ENCODE measurements at places on chromosomes 3 and 15.

GRCh38 chr3:121724130-121724529 lies 25.4 kb downstream of the GOLGB1 start:
- no peak for DNase-seq

DNA sequence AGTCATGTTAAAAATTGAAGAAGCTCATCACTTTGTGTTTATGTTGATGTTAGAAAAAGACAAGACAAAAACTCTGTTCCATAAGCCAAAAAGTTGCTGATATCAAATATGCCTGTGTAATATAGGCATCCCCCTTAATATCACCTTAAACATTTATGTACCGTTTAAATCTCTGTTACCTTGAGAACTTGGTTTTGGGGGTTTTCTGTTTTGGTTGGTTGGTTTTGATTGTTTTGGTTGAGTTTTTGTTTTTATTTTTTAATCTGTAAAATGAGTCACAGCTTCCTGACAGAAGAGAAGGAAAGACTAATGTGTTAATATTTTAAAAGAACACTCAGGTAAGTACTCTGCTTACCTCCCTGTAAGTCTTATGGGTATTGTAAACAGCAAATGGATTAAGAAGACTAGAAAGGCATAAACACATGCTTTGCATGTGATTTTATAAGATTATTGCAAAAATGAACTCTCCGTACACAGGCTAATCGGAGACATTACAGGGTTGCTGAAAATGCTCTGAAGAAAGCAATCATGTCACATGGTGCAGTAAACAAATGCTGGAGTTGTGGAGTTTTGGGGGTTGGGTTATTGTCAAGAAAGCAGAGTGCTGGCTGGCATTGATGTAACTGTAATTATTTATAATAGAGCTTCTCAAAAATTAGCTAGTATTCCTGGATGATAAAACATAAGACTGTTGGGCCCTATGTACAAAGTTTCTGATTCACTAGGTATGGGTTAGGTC lies 69.5 kb upstream of the MBNL1 start:
- DNase-seq: no peak

- no peak for DNase-seq
Measured at GRCh38 chr15:60734851-60735250, 255.9 kb upstream of the ICE2 start.

GRCh38 chr3:161781381-161781780 lies 284.8 kb downstream of the OTOL1 start:
- no peak for DNase-seq

GRCh38 chr15:100308608-100309007 lies 33.2 kb downstream of the ADAMTS17 start:
- DNase-seq: no peak

DNA sequence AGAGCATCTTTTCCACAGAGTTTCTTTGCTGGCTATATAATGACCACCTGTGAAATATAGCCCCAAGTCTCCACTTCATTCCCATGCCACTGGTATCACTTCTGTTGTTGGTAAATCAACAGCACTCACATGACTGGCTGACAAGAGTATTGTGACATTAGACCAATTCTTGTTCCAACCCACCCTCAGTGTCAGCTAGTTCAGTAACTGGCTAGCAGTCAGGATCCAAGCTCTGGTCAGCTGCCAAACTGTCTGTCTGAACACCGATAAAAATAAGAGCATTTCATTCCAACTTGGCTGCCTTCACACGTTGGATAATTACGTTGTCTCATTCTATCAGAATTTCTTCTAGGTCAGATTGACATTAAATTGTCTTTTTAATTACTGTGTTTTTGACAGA lies 166.5 kb downstream of the USP13 start:
- no peak for DNase-seq

GRCh38 chr3:7393944-7394605 lies 533.2 kb downstream of the GRM7 start:
- DNase-seq: no peak

GRCh38 chr3:178673529-178673928 lies 137.3 kb downstream of the KCNMB2 start:
- DNase-seq: no peak

DNA sequence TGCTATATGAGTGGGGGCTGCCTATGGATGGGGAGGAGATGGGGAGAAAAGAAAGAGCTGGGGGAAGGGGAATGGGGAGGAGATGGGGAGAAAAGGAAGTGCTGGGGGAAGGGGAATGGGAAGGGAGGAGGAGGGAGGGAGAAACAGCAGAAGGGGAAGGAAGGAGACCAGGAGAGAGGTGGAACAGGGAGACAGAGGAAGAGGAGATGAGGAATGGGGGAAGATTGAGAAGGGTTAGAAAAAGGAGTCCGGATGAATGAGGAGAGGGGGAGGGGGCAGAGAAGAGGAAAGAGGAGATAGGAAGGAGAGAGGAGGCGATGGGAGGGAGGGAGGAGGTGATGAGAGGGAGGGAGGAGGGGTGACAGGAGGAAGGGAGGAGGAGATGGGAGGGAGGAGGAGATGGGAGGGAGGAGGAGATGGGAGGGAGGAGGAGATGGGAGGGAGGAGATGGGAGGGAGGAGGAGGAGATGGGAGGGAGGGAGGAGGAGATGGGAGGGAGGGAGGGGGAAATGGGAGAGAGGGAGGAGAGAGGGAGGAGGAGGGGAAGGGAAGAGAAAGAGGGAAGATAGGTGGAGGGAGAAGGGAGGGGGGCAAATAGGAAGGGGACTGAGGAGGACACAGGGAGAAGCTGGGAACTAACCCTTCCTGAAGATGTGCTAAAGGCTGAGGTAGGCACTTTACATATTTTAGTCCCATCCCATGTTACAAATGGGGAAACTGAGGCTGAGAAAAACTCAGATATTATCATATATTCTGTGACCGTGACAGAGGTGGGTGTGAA lies 6.6 kb upstream of the BCL2L10 start:
- no peak for DNase-seq

GRCh38 chr15:70439304-70439877 lies 324.0 kb downstream of the UACA start:
- DNase-seq: no peak

- no peak for DNase-seq
Measured at GRCh38 chr3:193241716-193242115, 694 bp downstream of the PLAAT1 start.

DNA sequence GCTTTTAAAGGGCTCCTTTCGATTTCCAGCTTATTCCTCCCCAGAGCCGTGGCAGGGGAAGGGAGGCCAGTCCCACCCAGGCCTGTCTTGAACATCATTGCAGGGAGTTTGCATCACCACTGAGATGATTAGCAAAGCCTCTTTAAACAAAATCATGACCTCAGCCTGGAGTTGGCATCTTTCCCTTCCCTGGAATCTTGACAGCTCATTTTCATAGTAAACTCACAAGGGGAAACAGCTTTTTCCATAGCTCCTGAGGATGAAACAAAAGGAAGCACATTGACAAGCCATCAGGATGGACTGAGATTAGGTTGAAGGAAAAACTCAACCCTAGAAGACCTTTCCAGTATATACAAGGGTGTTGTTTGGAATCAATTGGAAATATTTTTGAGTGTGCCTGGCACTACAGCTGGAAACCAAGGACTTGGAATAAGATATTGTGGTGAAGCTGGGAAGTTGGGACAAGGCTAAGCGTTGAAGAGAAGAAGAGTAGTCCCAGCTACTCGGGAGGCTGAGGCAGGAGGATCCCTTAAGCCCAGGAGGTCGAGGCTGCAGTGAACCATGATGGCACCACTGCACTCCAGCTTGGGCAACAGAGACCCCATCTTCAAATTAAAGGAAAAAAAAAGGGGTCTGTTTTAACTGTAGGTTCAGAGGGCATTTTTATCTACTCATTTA lies 3.1 kb upstream of the LARP6 start:
- DNase-seq: no peak

GRCh38 chr3:106309274-106309673 lies 440.5 kb upstream of the CBLB start:
- no peak for DNase-seq

GRCh38 chr15:58777107-58777506 lies 6.0 kb downstream of the MINDY2 start:
- no peak for DNase-seq

- no peak for DNase-seq
Measured at GRCh38 chr3:4409415-4409814, 57.7 kb downstream of the SUMF1 start.

GRCh38 chr15:98617328-98617980 lies 30.9 kb upstream of the IGF1R start:
- DNase-seq: no peak

DNA sequence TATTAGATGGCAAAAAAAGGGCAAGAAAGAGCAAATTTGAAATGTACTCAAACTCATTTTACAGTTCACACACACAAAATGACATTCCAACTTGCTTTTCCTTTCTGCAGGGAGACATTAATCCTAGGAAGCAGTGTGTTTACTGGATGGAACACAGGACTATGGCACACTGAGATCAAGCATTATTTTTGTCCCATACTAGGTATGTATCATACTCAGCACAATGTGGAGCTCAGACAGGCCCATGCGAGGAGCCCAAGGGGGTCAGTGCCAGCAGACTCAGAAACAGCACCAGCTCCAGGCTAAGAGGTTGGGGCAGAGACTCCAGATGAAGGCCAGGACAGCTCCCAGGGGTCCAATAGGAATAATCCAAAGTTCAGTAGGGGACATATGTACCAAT lies 30.8 kb upstream of the SLC35G2 start:
- DNase-seq: no peak

DNA sequence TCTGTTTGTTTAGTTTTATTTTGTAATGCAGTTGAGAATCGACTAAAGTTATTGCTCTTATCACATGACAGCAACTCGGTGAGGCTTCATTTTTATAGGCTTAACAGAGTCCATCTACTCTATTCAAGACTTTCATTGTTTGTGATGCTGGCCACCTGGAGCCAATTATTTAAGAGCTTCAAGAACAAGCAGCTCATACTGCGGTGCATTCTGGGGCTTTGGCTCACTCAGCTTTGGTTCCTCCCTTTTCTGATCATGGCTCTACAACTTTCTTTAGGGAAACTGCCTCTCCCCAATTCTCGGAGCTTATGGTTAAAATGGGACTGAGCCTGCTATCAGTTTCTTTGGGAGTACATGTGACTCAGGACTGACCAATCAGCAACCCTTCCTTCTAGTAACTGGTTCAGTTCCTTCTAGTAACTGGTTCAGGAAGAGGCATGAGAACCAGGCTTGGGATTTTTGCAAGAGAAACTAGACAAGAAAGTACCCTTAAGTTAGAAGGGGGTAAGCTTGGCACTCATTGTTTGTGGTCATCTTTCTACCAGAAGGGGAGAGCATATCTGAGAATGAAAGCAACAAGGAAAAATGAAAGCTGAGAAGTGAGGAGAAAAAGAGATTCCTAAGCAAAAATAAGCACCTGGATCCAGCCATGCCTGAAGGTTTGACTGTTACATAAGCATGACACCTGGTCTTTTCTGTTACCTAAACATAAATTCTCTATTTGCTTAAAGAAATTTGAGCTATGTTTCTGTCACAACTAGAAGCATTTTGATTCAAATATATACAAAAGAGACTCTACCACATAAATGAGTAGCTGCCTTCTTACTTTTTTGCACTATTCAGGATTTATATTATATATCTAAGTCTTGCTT lies 24.1 kb upstream of the ARHGEF3 start:
- DNase-seq: peak; percentile 45

GRCh38 chr3:161388855-161389254 lies 17.5 kb upstream of the SPTSSB start:
- no peak for DNase-seq

- DNase-seq: no peak
Measured at GRCh38 chr15:35691891-35692867, 146.2 kb upstream of the DPH6 start.

- DNase-seq: no peak
Measured at GRCh38 chr15:94174399-94174802, 57.0 kb upstream of the MCTP2 start.

GRCh38 chr15:48507416-48508065 lies 138.0 kb downstream of the FBN1 start:
- peak; percentile 70 for DNase-seq

GRCh38 chr3:7203969-7204847 lies 343.3 kb downstream of the GRM7 start:
- no peak for DNase-seq

DNA sequence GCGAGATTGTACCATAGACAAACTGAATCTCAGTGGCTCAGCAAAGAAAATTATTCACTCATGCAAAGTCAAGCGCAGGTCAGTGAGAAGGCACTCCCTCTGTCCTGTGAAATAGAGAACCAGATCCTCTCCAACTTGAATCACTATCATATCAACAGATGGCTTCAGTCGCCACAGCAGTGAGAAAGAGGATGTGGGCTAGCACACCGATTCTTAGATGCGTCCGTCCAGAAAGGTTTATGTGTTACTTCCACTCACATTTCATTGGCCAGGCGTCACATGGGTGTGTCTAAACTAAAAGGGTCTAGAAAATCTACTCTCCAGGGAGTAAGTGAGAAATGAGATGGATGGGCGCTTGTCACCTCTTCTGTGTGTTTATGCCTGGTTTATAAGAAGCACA lies 141.6 kb upstream of the KBTBD8 start:
- no peak for DNase-seq

GRCh38 chr3:57963811-57964346 lies 44.3 kb upstream of the FLNB start:
- no peak for DNase-seq

DNA sequence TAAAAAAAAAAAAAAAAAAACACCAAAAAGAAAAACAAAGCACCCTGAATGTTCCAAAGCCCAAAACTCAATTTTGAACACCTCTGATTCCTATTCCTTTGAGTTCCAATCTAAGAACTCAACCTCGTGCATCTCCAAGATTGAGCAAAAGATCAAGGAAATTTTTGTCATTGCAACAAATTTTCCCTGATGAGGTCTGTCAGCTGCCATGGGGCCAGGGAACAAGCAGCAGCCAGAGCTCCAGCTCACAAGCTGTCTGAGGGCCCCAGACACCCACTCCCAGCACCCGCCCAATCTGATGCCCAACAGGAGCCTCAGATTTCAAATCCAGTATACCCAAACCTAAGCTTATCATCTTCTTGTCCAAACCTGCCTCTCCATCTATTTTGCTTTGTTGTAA lies 87.6 kb upstream of the ACP3 start:
- DNase-seq: no peak

GRCh38 chr15:76169018-76169417 lies 109.2 kb downstream of the TMEM266 start:
- DNase-seq: peak; percentile 74

- DNase-seq: no peak
Measured at GRCh38 chr3:143123353-143123984, 3.9 kb downstream of the CHST2 start.

- DNase-seq: no peak
Measured at GRCh38 chr3:134481166-134481565, 4.6 kb downstream of the ANAPC13 start.
